Type B pancreatic cell (in vitro differentiated cells): ENCODE measurements at places on chromosomes 4 and X. TPM values are rescaled to one million over a fixed set of nuclear protein-coding genes. Genes with fewer than 3 reads are reported as not detected.

DNA sequence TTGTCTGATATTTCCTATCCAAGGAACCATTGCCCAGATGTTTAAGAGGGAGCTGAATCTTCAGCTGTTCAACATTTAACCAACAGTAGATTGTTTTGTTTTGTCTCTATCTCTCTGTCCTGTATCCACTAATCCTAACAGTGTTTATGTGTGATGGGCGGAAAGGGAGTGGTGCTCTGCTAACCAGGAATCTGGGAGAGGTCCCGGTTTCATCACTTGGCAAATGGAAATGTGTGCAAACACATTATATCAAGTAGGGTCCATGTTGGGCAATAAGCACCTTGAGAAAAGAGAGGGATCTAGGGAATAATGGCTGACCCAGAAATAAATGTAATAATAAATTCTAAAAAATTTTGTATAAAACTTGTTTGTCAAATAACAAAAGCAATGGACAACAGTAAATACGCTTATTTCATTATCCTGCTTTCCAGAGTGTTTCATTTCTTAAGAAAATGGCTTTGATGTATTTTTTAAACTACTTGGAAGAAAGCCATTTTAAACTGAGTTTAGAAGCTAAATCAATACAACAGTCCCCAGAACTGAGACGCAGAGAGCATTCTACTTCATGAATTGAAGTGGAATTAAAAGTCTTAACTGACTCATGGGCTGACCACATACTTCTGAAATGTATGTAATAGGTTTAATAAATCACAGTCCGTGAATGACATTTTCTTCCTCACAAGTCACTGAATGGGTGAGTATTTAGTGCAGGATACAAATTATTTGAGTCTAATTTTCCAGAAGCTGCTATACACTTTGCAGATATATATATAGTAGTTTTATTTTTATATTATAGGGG lies 55.8 kb downstream of the EMCN start:
- no peaks in the 10 kb centered on the region for H3K27me3 ChIP-seq
- no peaks in the 10 kb centered on the region for H3K36me3 ChIP-seq
- DNase-seq: no peak
- H3K4me1 ChIP-seq: no peaks in the 10 kb centered on the region
- H3K4me3 ChIP-seq: no peak overlapping the region
- no peak overlapping the region for H3K27ac ChIP-seq

MSANTD1 gene
- total RNA-seq: 1.4 TPM in 2 replicates

DNA sequence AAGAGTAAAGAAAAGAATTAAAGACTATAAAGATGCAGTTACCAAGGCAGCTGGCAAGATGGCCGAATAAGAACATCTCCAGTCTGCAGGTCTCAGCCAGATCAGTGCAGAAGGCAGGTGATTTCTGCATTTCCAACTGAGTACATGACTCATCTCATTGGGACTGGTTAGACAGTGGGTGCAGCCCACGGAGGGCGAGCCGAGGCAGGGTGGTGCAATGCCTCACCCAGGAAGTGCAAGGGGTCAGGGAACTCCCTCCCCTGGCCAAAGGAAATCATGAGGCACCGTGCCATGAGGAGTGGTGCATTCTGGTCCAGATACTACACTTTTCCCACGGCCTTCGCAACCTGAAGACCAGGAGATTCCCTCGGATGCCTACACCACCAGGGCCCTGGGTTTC lies 20.5 kb downstream of the SPIN4 start:
- no peak overlapping the region for H3K4me3 ChIP-seq
- no peak for DNase-seq
- H3K4me1 ChIP-seq: no peaks in the 10 kb centered on the region
- no peaks in the 10 kb centered on the region for H3K36me3 ChIP-seq
- H3K27ac ChIP-seq: no peak overlapping the region

TMEM31 gene
- total RNA-seq: 0.87 TPM in 1 of 2 replicates, not detected in the other

- H3K27ac ChIP-seq: no peak overlapping the region
- no peaks in the 10 kb centered on the region for H3K36me3 ChIP-seq
- no peak overlapping the region for H3K4me3 ChIP-seq
- no peaks in the 10 kb centered on the region for H3K4me1 ChIP-seq
These were observed 423.1 kb downstream of the ADAM29 start for GRCh38 chr4:175341203-175341755.

DNA sequence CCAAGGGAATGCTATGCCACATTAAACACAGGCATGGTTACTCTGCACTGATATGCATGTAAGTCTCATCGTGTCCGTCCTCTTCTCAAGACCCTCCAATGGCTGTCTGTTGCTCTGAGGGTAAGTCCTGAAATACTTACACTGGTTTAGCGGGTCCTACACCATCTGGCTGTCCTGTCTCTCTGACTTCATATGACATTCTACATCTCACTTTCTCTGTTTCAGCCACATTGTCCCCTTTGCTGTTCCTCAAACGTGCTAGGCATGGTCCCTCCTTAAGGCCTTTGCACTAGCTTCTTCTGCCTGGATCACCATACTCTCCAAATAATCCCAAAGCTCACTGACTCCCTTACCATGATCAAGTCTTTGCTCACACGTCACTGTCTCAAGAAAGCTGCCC lies 131.4 kb downstream of the PALLD start:
- H3K27ac ChIP-seq: no peak overlapping the region
- DNase-seq: no peak
- peaks cover 12% of the 10 kb centered on the region for H3K27me3 ChIP-seq
- peaks cover 10% of the 10 kb centered on the region for H3K4me1 ChIP-seq

- no peaks in the 10 kb centered on the region for H3K4me1 ChIP-seq
- no peaks in the 10 kb centered on the region for H3K36me3 ChIP-seq
- H3K4me3 ChIP-seq: no peak overlapping the region
- no peaks in the 10 kb centered on the region for H3K27me3 ChIP-seq
- no peak overlapping the region for H3K27ac ChIP-seq
- no peak for DNase-seq
These were observed 62.7 kb upstream of the EDNRA start for GRCh38 chr4:147418226-147418625.

GRCh38 chrX:113399506-113400192 lies 559.0 kb upstream of the AMOT start:
- H3K27ac ChIP-seq: no peak overlapping the region
- H3K4me1 ChIP-seq: no peaks in the 10 kb centered on the region
- no peak overlapping the region for H3K4me3 ChIP-seq
